Posterior vena cava (tissue), 2 donors: ENCODE measurements at places on chromosomes 5 and 9. TPM values are rescaled to one million over a fixed set of nuclear protein-coding genes. Genes with fewer than 3 reads are reported as not detected.

- no peak for DNase-seq
These were observed 242.9 kb upstream of the IRX1 start for GRCh38 chr5:3352711-3353110.

WNK2 gene
- total RNA-seq = 39.5 TPM

DNA sequence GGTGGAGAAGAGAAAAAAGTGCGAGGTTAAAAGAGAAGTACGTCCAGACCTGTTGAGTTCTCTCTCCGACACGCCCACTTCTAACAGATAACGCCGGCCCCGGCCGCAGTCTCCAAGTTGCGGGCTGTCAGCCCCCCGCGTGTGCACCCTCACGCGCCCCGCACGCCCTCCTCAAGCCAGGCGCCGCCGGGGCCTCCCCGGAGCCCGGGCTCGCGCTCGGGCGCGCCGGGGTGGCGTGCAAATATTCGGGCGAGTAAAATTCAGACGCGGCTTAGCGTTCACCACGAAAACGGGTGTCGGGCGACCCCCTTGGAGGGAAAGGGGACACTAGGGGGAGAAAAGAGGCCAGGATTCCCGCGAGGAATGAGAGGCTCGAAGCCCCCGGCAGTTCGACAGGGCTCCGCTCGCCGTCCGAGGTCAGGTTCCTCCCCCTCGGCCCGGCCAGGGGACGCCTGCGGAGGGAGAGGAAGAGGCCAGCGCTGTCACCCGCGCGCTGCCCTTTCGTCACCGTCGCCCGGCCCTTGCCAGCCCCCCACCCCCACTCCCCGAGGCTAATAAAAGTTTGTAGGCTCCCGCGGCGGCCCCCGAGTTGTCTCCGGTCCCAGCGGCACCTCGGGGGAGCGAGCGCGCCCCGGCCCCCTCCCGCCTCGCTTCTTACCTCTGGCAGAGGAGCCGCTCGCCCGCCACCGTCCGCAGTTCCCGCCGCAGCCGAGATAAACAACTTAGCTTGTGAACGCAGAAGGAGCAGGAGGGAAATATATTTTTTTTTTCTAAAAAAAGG is 743 bp downstream of the NR3C1 start:
- peak; percentile 91 for DNase-seq

GRCh38 chr5:94268226-94268625 is 350.2 kb downstream of the KIAA0825 start:
- DNase-seq = no peak

DNA sequence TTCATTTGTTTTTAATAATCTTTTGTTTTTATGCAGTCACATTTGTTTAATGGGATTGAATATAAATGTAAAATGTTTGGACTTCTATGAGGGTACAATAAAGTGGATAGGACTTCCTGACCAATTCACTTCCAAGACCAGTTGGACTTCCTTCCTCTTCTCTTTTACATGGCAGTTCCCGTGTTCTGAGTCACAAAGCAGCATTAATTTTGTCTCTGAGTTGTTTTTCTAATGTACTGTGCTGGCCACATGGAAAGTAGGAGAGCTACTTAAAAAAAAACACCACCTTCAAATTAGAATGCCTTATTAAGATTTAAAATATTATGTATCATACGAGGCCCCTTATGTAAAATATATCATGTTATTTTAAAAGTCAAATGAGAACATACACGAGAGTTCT is 87.3 kb downstream of the CCDC171 start:
- DNase-seq = no peak

- no peak for DNase-seq
These were observed 318.7 kb upstream of the ITGA1 start for GRCh38 chr5:52468976-52469375.

SAXO1 gene
- total RNA-seq = 0.05 TPM

TCOF1 gene
- 24.4 TPM for total RNA-seq

- DNase-seq = peak; percentile 67
These were observed 25.4 kb upstream of the SARDH start for GRCh38 chr9:133763272-133764183.

DNA sequence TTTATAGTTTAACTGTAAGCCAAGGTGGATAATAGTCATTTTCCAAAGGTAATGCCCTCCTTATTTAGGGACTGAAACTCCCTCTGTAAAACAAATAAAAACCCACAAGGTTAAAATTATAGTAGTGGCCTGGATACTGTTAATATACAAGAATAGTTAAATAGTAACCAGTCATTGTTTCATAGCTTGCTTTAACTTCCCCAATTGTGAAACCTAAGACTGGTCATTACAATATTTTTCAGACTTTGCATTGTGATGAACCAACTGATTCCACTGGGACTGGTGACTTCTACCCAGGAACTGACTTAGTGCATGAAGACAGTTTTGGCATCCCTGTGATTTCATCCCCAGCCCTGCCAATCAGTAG is 162.6 kb downstream of the SMC2 start:
- no peak for DNase-seq

- DNase-seq = no peak
These were observed 38.9 kb downstream of the SLC35D2 start for GRCh38 chr9:96344458-96345180.

MOB3B gene
- total RNA-seq = 3.2 TPM

PRDM9 gene
- total RNA-seq = not detected

SLC12A7 gene
- 23.8 TPM for total RNA-seq

DNA sequence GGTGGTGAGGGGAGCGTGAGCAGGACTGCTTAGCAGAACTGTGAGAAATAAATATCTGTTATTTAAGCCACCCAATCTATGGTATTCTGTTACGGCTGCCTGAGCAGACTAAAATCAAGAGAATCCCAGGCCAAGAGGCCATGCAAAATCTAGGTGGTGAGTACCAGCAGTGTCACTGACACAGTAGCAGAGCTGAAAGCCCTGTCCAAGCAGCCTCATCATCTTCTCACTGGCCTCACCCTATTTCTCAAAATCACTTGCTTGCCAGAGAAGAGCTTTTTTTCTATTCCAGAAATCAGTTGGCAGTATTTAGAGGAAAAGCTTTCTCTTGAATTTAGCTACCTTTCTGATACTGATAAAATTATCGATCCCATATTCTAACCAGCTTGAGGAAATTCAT is 68.0 kb downstream of the RETREG1 start:
- no peak for DNase-seq

SLC6A3 gene
- 0.19 TPM for total RNA-seq

DNA sequence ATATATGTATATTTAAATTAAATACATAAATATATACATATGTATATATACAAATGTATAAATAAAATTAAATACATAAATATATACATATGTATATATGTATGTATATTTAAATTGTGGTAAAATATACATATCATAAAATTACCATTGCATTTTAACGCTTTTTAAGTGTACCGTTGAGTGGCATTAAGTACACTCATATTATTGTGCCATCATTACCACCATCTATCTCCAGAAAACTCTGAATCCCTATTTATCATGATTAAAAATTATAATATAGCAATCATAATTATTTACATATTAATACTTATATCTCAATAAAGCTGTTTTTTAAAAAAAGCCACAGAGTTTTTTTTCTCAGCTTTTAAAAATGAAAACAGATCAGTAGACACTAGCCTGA is 27.1 kb upstream of the VCAN start:
- DNase-seq = no peak

ZFP2 gene
- 2.3 TPM for total RNA-seq

DNA sequence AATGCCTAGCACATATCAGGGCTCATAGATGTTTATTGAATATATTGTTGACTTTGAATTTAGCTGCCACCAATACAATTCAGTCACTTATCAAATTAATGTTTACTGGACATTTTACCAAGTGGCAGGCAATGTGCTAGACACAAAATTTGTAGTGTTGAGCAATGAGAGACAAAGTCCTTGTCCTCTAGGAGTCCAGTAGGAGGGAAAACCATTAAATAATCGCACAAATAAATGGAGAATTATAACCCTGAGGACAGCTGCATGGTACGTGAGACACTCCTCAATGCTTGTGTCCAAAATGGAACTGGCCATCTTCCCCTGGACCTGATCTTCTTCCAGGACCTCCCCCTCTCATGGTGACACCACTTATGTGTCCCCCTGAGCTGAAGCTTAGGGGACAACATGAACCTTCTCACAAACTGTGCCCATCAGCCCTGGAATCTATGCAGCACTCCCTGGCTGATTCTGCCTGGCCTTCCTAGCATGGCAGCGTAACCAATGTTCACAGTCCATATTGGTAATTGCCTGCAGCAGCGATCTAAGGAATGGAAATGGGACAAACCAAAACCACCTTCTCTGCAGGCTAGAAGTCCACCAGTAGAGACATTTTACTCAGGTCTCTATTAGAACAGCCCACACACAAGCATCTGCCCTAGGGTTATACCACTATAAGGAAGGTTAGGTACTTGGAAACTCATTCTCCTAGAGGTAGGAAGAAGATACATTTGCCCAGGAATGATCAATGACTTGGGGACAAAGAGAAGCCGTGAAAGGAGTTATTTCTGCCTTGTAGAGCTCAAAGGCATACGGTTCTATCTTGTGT is 75.5 kb downstream of the FGF1 start:
- DNase-seq = no peak

PIP5KL1 gene
- total RNA-seq = 1.2 TPM

- DNase-seq = no peak
These were observed 44.5 kb downstream of the ZNF608 start for GRCh38 chr5:124701873-124702425.

BSPRY gene
- 0.28 TPM for total RNA-seq

STKLD1 gene
- 1.2 TPM for total RNA-seq

CD274 gene
- total RNA-seq = 3.1 TPM

DNA sequence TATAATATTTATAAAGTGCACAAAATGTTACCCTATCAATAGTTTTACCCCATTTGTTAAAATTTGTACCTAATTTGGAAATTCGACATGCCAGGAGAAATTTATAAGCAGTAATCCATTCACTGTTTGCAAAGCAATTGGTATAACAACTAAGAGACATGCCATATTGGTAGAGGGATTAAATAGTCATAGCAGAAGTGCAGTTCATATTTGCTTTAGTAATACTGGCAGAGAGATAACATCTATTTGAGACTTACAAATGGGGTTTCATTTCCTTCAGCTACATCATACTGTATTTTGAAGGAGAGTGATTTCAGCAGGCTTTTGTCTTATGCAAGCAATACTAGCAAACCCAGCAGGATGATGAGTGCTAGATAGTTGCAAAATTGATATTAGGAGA is 610.4 kb upstream of the CDH10 start:
- no peak for DNase-seq

ZNF474 gene
- total RNA-seq = 0.38 TPM

DNA sequence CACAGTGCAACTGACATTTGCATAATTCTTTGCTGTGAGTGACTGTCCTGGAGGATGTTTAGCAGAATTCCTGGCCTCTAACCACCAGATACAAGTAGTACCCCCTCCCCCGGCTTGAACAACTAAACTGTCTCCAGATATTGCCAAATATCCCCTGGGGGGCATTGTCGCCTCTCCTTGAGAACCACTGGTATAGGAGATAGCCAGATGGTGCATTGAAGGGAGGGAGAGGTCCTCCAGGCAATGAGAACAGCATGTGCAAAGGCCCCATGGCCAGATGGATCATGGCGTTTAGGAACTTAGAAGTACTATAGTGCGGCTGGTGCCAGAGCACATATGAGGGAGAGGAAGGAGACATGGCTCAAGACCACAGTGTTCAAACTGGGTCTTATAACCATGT is 18.9 kb upstream of the ORM1 start:
- DNase-seq = peak; percentile 31

- no peak for DNase-seq
These were observed 5.9 kb downstream of the PDLIM7 start for GRCh38 chr5:177491429-177491945.

STK32A gene
- total RNA-seq = 0.95 TPM

DNA sequence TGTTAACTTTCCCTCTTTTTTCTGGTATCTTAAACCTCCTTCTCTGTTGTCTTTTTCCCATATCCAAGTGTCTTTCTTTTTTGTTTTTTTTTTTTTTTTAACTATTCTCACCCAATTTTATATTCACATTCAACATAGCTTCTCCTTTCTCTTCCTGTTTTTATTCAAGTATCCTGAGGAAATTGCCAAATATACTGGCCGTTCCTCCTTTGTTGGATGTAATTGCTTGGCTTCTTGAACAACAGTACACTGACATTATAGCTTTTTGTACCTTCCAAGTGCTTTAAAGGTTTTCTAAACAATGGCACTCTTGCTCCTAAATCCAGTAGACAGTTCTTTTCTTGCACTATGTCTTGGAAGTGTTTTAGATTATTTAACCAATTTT is 1146.8 kb downstream of the MAT2B start:
- no peak for DNase-seq

DNA sequence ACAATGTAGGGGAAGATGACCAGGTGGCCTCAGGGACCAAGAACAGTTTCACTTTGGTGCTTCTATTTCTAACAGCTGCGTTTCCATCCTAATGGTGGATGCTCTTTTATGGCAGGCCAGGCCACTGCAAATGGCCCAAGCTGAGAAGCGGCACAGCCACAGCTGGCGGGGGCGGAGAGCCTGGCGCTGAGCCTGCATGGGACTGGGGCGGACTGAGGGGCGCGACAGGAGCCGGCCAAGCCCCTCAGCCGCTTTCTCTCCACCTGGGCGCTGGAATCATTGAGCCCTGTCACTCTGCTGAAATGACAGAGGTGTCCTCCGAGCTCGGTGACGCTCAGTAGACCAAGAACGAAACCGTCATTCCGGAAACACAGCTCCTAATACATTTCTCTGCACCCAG is 317.3 kb upstream of the PDE4D start:
- no peak for DNase-seq

GRCh38 chr9:104287253-104287878 is 193.3 kb downstream of the SMC2 start:
- no peak for DNase-seq

DNA sequence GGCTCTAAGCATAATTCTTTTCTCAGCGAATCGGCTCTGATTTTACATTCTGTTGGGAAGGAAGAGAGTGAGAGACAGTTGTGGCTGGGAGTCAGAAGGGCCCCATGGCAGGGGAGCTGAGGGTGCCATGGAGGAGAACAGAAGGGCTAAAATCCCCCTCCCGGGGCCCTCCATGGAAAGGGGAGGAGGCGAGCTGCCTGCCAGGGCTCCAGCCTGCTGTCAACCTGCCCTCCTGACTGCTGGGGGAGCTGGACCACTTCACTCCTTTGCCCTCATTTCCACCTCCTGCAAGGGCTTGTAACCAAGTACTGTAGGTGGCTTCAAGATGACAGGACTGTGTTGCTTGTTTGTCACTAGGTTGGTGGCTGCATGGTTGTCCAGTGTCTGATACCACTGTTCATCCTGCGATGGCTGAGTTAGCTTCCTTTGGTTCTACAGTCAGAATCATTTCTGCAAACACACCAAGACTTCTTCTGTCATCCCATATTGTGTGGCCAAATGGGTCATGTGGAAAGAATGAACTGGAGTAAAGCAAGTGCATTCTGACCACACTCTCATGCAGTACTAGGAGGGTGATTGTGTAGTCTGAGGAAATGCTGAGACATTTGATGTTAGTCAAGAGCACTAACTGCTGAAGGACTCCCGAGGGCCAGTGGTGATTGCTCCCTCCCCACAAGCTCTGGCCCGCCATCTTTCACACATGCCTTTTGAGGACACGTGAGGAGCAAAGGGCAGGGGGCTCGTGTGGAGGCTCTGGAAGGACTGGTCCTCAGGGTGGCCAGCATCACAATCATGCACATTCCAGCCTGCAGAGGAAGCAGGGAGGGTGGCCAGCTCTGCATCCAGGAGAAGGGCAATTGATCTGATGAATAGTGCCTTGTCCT is 307.2 kb downstream of the GADD45G start:
- DNase-seq = no peak

GRCh38 chr5:164048359-164048926 is 543.0 kb downstream of the MAT2B start:
- DNase-seq = no peak

- DNase-seq = no peak
These were observed 196.5 kb upstream of the TBCA start for GRCh38 chr5:77972469-77973252.
